ENCODE measurements at places on chromosomes 4 and X. TPM values are rescaled to one million over a fixed set of nuclear protein-coding genes. Genes with fewer than 3 reads are reported as not detected.

DNA sequence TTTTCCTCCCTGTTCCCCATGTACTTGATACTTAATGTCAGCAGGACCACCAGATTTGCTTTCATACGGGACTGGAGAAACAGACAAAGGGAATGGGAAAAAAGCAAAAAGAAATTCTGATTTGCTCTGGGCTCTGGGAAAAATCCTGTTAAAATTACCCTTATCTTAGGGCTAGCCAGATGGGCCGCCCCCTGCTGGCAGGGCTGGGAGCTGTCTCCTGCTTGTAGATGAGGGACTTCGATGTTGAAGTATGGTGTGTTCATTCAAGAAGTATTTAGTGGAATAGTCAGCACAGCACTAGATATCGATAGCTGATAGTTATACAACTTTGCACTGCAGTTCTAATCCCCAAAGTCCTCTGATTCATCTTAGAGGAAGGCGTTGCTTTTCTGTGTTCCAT, 45.8 kb downstream of the BCORL1 start:
- DNase-seq, result peak; percentile 13

DNA sequence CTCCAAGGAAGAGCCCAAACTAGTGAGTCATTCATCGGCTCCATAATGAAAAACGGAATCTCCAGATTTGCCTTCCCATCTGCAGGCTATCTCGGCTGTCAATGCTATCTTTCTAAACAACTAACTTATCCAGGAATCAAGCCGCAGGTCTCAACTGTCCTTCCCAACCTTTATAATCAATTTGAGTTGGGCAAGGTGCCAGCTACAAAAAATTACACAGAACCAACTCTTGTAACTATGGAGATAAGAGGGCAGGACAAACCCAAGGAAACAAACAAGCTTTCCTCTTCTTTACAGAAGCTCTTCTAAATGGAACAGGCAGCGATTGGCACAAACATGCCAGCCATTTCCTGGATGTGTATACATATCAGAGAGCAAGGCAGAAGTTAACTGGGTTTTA, 61.2 kb upstream of the RAI2 start:
- DNase-seq, result no peak

DNA sequence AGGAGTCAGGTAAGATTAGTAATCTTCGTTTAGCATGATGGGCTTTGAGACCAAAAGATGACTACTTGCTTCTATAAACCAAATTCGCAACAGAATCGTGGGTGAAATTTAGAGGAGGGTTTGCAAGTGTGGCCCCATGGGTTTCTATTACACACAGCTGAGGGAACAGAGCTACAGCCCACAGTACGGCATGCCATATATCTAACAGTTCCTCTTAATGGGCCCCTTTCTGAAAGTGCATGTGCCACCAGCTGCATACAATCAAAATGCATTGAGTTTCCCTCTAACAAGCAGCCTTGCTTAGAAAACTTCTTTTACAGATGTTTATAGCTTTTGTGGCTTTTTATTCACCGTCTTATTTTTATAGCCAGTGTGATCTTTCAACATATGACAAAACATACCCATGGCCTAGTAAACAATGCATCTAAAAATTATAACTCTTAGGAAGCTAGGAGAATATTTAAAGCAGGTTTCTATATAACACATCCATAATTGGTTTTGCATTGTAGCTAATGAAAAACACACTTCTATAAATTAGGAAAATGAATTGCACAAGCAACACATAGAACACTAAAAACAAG, 202.1 kb downstream of the PRDM5 start:
- DNase-seq, result no peak

- no peak for DNase-seq
These were observed 56.6 kb downstream of the AMELX start for GRCh38 chrX:11349661-11350337.

GRCh38 chr4:165627128-165627527, 245.9 kb upstream of the TLL1 start:
- no peak for DNase-seq

- DNase-seq, result no peak
These were observed 367.3 kb upstream of the CASK start for GRCh38 chrX:42290608-42291007.

Gene WDR17
- 4.2 TPM for total RNA-seq

Gene NLGN3
- total RNA-seq, result 0.28 TPM
